ENCODE measurements at places on chromosomes 13 and 19. TPM values are rescaled to one million over a fixed set of nuclear protein-coding genes. Genes with fewer than 3 reads are reported as not detected.

ZNF709 gene
- total RNA-seq = 24.6 TPM

ZNF69 gene
- total RNA-seq = 27.5 TPM

CEACAM19 gene
- total RNA-seq = 1.7 TPM

WIZ gene
- 19.4 TPM for total RNA-seq

VSTM2B gene
- 15.5 TPM for total RNA-seq

ELOF1 gene
- 9.8 TPM for total RNA-seq

NLRP9 gene
- total RNA-seq = not detected

MYADM gene
- 3.9 TPM for total RNA-seq

MAP2K7 gene
- 7.1 TPM for total RNA-seq

HSH2D gene
- total RNA-seq = under 0.01 TPM

PSG1 gene
- total RNA-seq = not detected

ERICH6B gene
- total RNA-seq = 0.25 TPM

GFY gene
- 0.25 TPM for total RNA-seq

SGCG gene
- total RNA-seq = 0.74 TPM

GSX1 gene
- under 0.01 TPM for total RNA-seq
